ENCODE measurements at places on chromosomes 12 and 14.

- DNase-seq = no peak
Measured at GRCh38 chr14:81591266-81591665, 57.6 kb upstream of the SEL1L start.

DNA sequence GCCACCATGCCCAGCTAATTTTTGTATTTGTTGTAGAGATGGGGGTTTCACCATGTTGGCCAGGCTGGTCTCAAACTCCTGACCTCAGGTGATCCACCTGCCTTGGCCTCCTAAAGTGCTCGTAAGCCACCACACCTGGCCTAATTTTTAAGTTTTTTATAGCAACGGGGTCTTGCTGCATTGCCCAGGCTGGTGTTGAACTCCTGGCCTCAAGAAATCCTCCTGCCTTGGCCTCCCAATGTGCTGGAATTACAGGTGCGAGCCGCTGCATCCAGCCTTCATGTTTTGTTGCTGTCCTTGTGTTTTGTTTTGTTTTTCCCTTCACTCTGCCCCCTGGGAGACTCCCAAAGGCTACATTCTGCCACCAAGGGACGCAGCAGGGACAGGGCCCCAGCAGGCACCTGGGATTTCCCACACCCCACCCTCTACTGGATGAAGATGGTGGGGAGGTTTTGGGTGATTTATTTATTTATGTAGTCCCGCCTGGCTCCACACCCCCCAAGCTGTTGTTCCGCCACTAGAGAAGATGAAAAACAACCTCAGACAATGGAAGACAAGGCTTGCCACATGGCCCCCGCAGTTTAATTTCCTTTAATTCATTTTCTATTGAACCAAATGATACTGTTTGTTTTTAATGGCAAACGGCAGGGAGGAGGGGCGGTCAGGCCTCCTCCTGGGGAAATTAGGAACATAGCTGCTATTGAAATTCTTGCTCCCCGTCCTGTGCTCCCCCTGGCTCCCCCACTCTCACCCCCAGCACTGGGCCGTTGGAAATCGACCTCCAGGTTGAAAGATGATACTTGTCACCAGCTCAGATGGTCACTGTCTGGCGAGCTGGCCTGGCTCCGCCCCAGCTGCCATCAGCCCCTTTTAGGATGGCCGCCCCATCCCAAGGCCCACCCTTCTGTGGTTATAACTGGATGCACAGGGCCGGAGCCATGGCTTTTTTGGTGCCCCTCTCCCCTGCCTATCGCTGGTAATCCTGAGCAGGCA, 70.3 kb downstream of the RNFT2 start:
- DNase-seq = no peak

DNA sequence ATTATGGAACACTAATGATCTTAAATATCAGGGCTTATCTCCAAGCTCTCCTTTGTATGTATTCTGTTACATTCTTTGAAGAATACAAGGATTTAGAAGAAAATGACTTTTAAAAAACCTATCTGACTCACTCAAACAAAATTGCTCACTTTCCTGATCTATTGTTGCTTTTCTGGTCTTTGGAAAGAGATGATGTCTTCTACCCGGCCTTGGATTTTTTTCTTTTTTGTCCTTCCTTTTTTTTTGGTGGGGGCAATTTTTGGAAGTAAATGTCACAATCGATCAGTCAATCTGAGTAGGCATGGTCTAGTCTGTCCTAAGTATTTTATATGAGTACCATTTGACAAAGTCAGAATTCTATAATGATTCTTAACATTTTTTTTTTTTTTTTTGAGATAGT, 10.5 kb upstream of the CALM1 start:
- DNase-seq = no peak

- no peak for DNase-seq
Measured at GRCh38 chr12:71164166-71164565, 6.4 kb upstream of the TSPAN8 start.

DNA sequence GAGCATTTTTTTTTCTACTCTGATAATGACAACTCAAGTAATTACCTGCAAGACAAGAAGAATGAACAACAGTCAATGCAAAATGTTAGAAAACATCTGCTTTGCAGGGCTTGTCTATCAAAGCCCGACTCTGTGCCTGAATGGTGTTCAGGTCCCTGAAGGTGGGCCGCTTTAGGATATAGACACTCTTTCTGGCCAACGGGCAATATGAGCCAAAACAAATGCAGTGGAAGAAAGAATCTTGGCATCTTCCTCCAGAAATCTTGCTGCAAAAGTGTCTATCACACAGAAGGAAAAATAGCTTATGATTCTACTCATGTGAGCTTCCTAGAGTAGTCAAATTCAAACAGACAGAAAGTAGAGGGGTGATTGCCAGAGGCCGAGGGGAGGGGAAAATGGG, 32.7 kb downstream of the FOS start:
- no peak for DNase-seq

GRCh38 chr12:131093604-131093955, 139.9 kb downstream of the ADGRD1 start:
- no peak for DNase-seq

DNA sequence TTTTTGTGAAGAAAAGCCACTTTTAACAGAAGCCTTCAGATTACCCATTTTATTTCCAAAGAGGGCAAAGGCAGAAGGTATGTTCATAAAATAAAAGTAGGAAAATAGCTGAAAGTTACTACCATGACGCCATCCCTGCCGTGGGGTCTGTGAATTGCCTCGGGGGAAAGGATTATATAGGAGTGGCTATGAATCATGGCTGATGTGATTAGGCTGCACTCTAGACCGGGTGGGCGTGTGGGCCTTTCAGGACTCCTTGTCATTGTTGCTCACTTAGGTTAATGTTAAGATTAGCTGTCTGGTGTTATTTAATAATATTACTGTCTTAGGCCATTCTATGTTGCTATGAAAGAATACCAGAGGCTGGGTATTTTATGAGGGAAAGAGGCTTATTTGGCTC, 195.5 kb downstream of the EGLN3 start:
- no peak for DNase-seq

DNA sequence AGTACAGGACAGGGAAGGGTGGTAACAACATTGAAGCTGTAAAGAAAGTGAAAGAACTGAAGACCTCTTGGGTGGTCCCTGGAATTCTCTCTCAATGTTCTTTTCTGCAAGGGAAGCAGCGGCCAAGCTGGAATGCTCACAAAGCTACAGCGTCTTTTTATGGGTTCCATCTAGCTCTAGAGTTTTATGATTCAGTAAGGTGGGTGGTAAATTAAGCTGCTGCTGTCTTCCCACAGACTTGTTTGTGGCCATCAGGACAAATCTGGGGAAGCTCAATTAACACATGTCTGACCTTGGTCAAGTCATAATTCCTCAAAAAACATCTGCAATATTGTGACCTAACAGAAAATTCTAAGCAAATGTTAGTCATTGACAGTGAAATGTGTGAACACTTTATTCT, 139.1 kb downstream of the MED13L start:
- no peak for DNase-seq

DNA sequence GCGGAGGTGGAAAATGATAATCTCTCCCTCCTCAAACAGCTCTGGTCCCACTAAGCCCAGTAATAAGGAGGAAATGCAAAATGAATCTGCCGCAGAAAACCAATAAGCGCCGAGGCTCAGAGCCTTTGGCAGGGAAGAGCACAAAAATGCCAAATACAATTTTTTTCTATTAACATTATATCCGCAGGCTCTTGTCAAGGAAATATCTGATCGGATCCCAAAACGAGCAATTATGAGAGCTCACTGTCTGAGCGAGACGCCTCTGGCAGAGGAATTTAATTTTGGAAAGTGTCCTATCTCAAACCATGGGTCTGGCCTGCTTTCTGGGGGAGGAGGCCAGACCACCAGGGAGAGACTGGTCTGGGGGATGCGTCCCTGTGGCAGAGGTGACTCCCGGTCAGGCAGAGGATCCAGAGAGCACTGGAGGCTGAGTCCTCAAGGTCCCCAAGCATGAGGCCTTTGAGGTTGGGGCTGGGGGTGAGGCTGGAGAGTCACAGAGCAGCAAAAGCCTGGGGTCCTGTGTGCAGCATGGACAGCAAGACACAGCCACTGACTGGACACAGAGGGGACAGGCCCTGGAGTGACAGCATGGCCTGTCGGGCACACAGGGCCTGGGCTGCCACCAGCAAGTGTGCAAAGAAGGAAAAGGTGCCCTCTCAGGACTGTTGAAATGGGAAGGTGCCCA, 342.8 kb upstream of the SFSWAP start:
- no peak for DNase-seq

DNA sequence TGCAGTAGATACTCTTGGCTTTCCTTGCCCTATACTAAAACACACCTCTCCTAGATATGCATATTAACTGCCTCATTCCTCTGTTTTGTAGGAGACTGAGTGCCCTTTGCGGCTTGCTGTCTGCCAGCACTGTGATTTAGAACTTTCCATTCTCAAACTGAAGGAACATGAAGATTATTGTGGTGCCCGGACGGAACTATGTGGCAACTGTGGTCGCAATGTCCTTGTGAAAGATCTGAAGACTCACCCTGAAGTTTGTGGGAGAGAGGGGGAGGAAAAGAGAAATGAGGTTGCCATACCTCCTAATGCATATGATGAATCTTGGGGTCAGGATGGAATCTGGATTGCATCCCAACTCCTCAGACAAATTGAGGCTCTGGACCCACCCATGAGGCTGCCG, 15.4 kb downstream of the TRAFD1 start:
- no peak for DNase-seq

DNA sequence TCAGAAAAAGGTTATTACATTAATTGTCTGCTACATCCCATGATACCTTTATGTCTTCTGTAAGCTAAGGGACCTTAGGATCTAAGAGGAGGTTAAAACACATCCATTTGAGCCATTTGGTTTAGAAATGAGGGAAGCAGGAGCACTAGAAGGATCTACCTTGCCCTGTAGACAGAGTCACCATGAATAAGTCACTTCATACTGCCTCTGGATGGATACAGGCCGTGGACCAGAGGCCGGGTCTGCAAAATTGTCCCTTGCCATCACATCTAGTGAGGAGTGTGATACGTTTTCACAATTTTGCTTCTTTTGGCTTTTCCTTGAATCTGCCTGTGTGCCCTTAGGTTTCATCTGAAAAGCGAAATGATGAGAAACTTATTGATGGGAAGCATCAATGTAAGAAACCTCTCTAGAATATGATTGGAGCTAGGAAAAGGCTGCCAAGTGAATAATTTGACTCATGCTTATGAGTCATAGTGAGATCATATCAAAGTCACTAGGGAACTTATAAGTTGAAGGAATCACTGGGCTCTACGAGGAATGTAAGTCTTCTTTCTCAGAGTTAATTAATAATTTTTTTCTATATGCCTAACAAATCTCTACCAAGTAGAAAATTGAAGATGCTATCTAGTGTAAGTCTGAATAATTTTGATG, 10.8 kb downstream of the GLRX5 start:
- DNase-seq = peak; percentile 84

DNA sequence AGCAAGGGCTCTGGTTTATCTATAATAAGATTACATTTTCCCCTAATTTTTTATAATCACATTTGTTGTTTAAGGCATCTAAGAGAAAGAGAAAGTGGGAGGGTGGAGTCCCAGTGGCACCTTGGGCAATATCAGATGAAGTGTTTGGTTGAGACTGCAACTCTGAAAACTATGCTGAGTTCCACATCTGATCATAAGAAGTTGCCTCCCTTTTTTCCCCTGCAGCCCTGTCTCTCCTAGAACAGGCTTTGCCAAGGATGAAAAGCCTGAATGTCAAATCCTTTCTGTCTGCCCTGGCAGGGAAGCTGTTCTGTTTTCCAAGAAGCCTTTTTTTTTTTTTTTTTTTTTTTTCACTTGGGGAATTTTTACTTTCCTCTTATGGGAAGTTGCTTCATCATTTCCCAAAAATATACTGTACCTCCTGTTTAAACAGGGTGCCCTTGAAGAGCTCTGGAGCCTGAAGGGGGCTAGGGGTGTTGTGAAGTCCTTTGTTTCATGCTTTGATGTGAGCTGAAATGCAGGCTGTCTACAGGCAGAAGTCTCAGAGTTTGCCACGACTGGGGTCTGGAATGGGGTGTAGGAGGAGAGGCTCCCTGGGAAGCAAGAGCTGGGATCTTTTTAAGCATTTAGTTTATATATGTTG, 71.3 kb downstream of the SUSD6 start:
- DNase-seq = no peak

DNA sequence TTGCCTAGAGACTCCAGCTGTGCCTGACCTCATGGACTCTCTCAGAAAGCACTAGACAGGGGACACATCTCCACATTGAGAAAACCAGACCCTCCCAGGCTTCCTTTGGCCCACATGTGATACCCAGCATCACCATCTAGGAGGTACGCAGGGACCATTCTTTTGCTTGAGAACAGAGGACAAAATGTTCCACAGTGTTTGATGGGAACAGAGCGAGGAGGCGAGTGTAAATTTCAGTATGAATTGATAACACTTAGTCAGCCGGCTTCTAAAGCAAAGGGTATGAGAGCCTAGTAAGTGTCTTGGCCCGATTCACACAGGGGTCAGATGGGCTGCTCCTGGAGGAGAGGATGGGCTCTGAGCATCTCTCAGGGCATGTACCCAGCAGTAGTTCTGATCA, 1052.4 kb downstream of the BCL11B start:
- no peak for DNase-seq

DNA sequence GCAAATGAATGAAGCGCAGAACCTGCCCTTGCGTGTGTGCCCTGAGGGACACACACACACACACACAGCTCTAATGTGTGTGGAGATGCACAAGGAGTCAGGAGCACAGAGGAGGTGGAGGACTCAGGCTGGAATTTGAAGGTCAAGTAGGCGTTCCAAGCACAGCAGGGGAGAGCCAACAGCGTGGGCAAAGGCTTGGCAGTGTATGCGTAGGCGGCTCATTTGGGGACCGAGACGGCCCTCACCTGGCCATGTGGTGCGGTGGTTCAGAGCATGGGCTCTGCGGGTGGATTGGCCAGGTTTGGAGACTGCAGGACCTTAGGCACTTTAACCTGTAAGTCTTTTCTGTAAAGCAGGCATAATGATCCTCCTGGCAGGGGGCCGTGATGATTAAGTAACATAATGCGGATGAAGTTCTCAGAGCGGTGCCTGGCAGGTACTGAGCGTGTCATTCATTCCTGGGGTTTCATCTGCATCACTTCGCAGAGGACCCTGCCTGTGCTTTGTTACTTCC, 69.5 kb upstream of the SLC24A4 start:
- DNase-seq = no peak

DNA sequence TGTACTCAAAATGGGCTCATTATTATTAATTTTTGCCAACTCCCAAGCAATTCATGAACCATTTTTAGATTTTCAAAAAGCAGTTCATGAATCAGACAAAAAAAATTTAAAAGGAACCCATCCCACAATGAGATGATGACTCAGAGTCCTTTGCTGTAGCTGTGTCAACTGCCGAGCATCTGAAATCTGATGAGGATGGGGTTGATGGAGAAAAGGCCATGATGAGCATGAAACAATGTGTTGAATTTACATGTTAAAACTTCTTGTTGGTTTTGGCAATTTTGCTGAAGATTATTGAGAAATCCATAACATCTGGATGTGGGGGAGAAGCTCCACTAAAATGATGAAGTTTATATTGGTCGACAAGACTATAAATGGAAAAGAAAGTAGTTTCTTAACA, 378.0 kb downstream of the FOXG1 start:
- DNase-seq = peak; percentile 88

GRCh38 chr14:53384536-53384935, 231.4 kb upstream of the DDHD1 start:
- DNase-seq = no peak
